ENCODE measurements at places on chromosomes 4 and X.

GRCh38 chr4:85826060-85826678 is 351.2 kb downstream of the ARHGAP24 start:
- peak; percentile 71 for DNase-seq

GRCh38 chr4:7842384-7843279 is 97.0 kb downstream of the AFAP1 start:
- peak; percentile 95 for DNase-seq

- peak; percentile 61 for DNase-seq
Measured at GRCh38 chrX:154805696-154806091, 409 bp upstream of the MPP1 start.

DNA sequence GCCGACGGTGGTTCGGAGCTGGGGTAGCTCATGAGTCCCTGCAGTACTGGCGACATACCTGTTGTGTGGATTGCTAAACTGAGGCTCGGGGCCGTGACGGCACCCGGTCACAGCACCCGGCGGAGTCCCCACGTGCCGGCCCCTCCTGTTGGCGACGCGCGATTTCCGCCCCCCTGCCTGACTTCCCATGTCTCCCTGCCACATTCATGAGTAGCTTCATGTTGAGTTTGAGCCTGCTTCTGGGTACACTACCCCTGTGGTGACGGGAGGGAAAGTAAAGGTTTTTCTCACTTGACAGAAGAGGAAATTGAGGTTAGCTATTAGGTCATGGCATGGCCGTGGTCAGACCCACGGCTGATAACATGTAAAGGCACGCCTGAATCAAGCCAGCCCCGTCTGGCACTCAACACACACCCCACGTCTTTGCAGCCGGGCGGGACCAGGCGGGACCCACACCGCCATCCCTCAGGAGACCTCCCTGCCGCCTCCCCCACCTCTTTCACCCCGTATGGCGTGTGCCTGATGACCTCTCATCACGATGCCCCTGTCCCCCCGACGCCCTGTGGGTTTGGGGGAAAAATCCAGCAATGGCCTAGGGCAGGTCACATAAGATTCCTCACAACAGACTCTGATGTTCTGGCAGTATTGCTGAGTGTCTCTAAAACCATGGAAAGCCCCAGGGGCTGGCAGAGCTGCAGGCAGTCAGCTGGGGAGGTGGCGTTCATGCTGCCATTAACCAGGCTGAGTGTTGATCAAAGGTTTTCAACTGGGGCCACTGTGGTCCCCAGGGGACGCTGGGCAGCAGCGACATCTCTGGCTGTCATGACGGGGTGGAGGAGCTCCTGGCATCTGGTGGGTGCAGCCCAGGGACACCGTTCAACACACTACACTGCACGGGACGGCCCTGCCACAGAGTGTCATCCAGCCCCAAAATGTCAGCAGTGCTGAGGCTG is 29.2 kb downstream of the P2RY8 start:
- no peak for DNase-seq

Data from choroid plexus epithelial cell (primary cell).